ENCODE measurements at places on chromosomes 13 and 19. TPM values are rescaled to one million over a fixed set of nuclear protein-coding genes. Genes with fewer than 3 reads are reported as not detected.

DNA sequence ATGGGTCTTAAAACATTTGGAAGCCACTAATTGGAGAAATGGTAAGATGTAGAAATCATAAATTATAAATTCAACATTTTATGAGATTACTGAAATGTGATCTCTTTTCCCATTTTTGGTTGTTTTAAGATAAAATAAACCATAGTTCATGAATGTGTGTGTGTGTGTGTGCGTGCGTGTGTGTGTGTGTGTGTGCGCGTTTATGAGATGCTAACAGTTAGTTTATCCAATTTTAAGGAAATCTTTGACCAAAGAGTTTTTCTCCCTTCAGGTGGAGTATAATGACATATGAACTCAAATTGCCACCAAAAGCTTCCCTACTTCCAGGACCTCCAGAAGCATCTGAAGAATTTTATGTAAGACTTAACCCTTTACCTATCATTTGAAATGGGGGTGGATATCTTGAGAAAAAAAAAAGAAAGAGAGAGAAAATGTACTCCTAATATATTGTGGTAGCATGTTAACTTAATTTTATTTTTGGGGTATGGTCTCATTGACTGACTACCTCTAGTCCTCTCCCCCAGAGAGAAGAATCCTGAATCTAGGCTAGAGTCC lies 98.1 kb upstream of the AKAP11 start:
- DNase-seq = no peak

DNA sequence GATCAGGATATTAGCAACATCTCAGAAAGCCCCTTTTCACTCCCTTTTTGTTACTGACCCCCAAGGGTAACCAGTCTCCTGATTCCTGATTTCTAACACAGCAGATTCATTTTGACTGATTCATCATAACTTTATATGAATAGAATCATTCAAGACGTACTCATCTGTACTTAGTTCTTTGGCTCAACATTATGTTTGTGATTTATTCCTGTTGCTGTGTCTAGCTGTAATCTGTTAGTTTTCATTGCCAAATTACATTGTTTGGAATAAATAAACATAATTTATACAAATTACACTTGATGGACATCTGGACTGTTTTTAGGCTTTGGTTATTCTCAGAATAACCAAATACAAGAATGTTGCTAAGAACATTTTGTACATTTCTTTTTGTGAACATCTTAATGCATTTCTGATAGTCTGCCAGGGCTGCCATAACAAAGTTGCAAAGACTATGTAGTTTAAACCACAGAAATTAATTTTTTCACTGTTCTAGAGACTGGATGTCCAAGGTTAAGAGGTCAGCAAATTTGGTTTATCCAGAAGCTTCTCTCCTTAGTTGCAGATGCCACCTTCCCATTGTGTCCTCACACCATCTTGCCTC lies 62.8 kb upstream of the EDNRB start:
- no peak for DNase-seq

DNA sequence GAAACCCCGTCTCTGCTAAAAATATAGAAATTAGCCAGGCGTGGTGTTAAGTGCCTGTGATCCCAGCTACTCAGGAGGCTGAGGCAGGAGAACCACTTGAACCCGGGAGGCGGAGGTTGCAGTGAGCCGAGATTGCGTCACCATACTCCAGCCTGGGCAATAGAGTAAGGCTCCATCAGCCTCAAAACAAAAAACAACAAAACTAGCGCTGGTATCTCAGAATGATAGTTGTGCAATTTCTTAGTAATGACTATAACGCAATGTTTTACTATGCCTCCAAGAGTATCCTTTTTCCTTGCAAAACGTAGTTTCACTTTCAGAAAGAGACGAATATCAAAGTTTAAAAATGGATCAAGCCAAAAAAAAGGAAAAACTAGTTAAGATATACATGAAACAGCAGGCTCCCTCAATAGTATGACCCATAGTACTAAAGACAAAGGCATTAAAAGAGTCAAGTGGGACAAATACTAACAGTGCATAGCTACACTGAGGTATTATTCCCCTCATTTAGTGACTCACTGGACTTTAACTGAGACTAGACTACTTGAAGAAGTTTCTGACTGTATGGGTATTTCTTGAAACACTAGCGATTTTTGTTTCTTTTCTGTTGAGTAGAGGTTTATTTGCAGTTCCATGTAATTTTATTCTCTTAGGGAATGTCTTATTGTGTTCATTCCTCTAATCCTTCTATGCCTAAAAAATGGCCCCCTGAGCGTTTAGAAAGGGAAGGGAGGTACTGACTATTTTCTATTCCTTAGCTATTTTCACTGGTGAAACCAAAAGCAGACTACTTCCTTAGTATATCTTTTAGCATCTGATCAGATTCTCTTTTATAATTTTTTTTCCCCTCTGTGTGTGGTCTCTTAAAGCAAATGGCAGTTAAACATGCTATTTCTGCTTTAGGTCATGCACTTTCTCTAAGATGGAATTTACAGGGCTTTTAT lies 10.4 kb upstream of the ITM2B start:
- no peak for DNase-seq

DNA sequence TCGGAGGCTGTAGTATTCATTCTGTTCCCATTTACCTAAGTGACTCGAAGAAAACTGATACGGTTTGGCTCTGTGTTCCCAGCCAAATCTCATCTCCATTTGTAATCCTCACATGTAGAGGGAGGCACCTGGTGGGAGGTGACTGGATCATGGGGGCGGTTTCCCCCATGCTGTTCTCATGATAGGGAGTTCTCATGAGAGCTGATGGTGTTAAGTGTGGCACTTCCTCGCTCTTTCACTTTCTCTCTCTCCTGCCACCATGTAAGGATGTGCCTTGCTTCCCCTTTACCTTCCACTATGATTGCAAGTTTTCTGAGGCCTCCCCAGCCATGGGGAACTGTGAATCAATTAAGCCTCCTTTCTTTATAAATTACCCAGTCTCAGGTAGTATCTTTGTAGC lies 23.5 kb downstream of the SLAIN1 start:
- DNase-seq = no peak

- peak; percentile 38 for DNase-seq
Observed at GRCh38 chr13:112204346-112205327, 137.7 kb downstream of the SOX1 start.

DNA sequence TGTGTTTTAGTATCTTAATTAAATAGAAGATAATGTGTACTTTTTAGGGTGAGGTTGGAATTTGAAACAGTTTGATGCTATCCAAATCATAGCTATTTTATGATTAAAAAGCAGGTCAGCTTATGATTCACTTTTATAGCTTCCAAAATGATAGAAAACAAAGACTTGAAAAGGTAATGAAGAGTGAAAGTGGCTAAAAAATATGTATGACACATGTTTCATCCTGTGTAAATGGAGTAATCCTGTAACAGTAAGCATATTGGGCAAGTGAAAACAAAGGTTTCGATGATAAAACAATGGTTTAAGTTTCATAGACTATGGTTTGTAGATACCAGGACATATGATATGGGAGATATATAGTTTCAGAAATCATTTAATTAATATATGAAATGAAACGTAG lies 456.2 kb downstream of the PCDH20 start:
- DNase-seq = no peak

- DNase-seq = peak; percentile 74
Observed at GRCh38 chr19:14004619-14005348, 1.3 kb downstream of the RFX1 start.

GRCh38 chr13:99056381-99057014 lies 78.6 kb upstream of the DOCK9 start:
- no peak for DNase-seq

GRCh38 chr19:53664760-53665159 lies 33.0 kb downstream of the DPRX start:
- no peak for DNase-seq

- DNase-seq = no peak
Observed at GRCh38 chr13:73142071-73142470, 83.3 kb downstream of the KLF5 start.

- DNase-seq = no peak
Observed at GRCh38 chr19:54426291-54426931, 11.1 kb downstream of the TTYH1 start.

DNA sequence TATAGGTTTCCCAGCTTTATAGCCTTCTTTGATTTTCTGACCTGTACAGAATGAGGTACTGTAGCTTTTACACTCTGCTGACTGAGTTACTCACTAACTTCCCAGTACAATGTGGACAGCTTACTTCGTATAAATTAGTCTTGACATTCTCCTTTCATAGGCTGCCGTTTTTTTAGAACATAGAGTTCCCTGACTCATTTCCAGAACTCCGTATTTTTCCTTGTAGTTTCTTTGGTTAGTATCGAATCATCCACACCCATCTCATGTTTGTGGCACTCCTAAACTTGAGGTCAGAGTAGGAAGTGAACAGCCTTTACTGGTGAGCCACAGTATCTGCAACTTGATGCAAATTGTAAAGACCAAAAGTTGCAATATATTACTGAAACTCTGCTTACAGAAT lies 303.9 kb downstream of the SLITRK5 start:
- no peak for DNase-seq

DNA sequence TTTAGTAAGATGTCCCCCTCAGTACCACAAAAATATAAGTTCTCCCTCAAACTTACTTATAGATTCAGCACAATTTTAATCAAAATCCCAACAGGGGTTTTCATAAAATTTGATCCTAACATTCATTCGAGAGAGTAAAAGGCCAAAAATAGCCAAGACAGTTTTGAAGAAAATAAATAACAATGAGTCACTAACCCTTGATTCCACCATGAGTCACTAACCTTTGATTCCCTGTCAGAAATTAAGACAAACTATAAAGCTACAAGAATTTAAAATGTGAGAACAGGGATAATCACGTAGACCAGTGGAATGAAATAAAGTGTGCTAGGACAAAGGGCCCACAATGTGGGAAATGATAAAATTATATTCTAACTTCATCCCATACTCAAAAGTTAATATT lies 320.3 kb downstream of the SUCLA2 start:
- no peak for DNase-seq

- no peak for DNase-seq
Observed at GRCh38 chr19:3914199-3914598, 18.7 kb upstream of the NMRK2 start.

- peak; percentile 36 for DNase-seq
Observed at GRCh38 chr19:48836089-48837017, at the start of gene HSD17B14. HSD17B14 (minus strand) TSS chr19:48836491; CDS start chr19:48836411, 80 bp downstream.

DNA sequence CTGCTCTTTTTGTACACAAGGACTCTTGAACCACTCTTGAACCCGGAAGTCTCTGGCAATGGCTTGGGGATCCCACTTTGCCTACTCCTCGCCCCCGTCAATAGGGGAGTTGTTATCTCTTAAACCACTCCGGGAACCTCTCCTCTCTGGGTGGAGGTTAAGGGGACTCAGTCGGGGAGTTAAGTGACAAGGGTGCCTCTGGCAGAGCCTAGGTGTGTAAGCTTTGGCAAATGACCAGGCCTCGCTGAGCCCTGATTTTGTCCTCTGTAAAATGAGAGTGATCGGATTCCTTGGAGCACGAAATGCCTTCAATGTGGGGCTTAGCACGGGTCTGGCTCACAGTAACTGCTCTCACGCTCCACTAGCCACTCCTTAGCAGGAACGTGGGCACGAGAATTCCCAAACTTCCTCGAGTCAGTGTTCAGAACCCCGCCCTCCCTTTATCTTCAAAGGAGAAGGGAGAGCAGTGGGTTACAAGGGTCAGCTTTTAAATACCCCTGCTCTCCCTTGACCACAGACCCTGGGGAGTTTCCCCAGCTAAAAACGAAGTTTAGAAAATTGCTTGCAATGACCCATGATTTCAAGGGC lies 193.3 kb downstream of the KATNAL1 start:
- no peak for DNase-seq

DNA sequence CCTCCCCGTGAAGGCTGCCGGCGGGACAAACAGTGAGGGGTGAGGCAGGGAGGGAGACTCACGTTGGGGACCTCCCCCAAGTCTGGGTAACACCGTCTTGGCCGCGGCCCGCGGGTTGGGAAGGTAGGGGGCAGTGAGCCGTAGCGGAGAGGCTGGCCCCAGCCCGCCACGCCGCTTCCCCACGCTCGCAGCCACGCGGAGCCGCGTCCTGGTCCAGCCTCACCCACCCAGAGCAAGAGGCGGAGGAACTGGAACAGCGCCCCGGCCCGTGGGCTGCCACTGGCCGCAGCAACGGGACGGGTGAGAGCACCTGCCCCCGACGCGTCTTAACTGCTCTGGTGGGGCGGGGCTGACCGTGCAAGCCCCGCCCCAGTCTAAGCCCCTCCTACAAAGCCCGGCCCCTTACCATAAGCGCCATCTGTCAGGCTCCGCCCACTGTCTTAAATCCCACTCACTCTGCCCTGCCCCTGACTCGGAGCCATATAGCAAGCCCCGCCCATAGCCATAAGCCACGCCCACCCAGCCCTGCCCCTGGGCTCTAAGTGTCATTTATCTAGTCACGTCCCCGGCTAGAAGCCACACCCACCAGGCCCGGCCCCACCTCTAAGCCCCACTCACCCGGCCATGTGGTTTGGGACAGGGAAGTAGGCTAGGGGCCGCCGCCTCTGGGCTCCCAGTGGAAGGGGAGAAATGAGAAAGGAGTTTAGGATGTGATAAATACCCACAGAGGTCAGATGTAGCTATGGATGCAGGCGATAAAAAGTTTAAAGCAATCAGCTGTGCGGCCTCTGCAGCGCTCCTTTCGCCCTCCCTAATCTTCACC lies 2.1 kb upstream of the CCL25 start:
- peak; percentile 67 for DNase-seq

GRCh38 chr19:1618157-1619093 lies 13.2 kb upstream of the UQCR11 start:
- DNase-seq = no peak

GRCh38 chr19:2528675-2529101 lies 52.8 kb downstream of the GADD45B start:
- DNase-seq = no peak

GRCh38 chr13:43203781-43204180 lies 180.4 kb downstream of the DNAJC15 start:
- DNase-seq = no peak

GRCh38 chr13:92804926-92805325 lies 421.7 kb upstream of the GPC6 start:
- no peak for DNase-seq

GRCh38 chr19:30804751-30805150 lies 432.6 kb downstream of the ZNF536 start:
- DNase-seq = no peak

- DNase-seq = no peak
Observed at GRCh38 chr19:6527893-6528543, 2.8 kb upstream of the TNFSF9 start.

DNA sequence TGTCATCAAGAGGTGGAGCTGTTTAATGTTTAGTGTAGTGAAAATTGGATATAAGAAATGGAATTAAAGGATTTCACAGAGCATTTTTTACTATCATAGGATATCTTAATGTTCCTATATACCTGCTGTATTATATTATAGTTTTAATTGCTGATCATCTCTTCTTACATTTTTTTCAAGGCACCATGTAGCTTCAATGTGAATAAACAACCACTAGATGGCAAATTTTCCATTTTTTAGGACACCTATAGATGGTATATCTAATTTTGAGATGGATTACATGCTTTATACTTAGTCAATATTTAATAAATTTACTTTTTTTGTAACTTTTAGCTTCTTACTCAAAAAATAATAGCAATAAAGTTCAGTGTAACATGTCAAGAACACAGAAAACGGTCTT lies 9.0 kb upstream of the ATXN8OS start:
- no peak for DNase-seq

The TPM4 gene
- 121 TPM for polyA plus RNA-seq

The SIGLEC5 gene
- not detected for polyA plus RNA-seq

The ATP1A3 gene
- polyA plus RNA-seq = 87.1 TPM

The KLF1 gene
- polyA plus RNA-seq = not detected

The UBE2L5 gene
- polyA plus RNA-seq = 0.04 TPM

The NOVA2 gene
- polyA plus RNA-seq = 1.6 TPM

The LRRC8E gene
- polyA plus RNA-seq = 1.2 TPM

The RFPL4A gene
- not detected for polyA plus RNA-seq
